Endothelial cell (in vitro differentiated cells): ENCODE measurements at places on chromosomes 6 and 20.

DNA sequence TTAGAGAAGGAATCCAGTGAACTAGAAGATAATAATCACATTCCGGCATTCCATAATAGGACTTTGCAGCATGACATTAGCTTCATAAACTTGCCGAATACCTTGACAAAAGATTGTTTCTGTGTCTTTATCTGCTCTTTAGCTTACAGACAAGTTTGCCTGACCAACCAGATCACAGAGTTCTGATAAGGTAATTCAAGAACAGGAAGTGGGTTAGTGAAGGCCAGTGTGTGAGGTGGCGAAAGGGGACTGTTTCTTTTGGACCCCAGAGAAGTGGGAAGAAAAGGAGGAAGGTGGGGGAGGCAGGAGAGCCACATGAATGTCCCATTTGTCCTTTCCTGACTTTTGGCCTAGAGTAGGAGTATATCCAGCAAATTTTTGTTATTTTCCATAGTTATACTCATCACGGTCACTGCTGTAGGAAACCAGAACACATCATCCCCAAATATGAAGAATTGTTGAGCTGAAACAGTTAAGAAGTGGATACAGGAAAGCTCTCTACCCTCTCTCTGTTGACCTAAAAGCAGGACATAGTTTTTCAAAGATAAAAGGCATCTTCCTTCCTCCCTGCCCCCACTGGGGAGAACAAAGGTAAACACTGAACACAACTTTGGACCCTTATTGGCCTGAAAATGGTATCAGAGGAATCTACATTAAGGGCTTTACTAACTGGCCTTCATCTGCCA lies 72.4 kb upstream of the TNFAIP3 start:
- DNase-seq, result no peak

DNA sequence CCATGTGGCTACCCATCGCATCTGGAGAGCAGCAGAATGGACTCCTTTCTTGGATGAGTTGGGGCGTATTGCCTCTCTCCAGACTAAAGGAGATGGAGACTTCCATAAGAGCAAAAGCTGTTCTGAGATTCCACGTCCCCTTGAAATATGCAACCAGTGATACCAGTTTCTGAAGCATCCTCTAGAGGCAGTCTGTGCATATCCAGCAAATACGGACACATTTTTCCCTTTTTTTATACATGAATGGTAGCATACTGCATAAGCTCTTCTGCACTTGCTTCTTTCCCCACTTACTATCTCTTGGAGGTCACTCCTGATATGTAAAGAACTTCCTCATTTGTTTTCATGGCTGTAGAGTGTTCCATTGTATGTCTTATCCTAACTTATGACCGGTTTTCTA lies 34.6 kb downstream of the TAF8 start:
- DNase-seq, result no peak

GRCh38 chr6:5093231-5094015 lies 8.3 kb downstream of the PPP1R3G start:
- no peak for DNase-seq

- no peak for DNase-seq
Measured at GRCh38 chr20:17622851-17623508, 53.1 kb downstream of the DSTN start.

DNA sequence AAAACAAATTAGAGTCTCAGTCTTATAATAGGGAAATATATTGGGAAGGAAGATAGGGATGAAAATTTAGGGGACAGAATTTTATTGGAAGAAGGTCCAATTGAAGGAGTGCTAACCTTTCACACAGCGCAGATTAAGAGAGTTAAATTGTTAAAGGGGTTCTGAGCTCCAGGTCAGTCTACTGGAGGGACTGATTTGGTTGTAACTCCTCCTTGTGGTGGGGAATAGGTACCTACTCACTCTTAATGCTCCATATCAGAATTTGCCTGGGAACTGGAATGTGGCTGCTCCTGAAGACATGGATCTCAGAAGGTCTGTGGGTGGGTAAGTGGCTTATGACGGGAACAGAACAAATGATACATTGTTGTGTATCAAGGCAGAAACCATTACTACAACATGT lies 143.5 kb downstream of the FLRT3 start:
- no peak for DNase-seq

GRCh38 chr20:1741309-1742048 lies 83.9 kb upstream of the SIRPG start:
- no peak for DNase-seq

GRCh38 chr20:3228750-3229032 lies 10.3 kb downstream of the SLC4A11 start:
- DNase-seq, result no peak

- no peak for DNase-seq
Measured at GRCh38 chr6:99080191-99080590, 132.4 kb upstream of the FBXL4 start.

DNA sequence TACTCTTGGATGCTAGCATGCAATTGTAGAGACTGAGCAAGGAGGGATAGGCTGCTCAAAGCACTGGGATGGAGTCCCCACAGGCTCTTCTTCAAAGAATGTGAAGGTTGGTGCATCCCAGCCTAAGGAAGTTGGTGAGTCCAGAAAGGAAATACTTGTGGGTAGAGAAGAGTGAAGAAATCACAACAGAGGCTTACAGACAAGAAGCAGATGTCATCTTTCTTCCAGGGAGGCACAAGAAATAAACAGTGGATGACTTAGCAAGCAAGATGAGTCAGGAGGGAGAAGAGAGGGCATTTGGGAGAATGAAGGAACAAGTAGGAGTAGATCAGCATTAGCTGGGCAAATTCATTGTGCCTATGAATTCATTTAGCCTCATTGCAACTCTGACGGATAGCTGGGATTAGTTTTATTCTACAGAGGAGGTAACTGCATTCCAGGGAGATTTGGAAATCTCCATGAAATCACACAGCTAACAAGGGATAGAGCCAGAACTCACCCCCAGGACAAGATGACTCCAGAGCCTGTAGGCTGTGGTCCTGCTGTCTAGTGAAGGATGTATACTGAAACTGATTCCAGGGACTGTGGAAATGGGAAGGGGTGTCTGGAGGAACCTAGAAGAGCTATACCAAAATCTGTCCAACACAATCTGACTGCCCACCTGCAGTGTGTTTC lies 125.8 kb upstream of the SPTLC3 start:
- DNase-seq, result no peak

DNA sequence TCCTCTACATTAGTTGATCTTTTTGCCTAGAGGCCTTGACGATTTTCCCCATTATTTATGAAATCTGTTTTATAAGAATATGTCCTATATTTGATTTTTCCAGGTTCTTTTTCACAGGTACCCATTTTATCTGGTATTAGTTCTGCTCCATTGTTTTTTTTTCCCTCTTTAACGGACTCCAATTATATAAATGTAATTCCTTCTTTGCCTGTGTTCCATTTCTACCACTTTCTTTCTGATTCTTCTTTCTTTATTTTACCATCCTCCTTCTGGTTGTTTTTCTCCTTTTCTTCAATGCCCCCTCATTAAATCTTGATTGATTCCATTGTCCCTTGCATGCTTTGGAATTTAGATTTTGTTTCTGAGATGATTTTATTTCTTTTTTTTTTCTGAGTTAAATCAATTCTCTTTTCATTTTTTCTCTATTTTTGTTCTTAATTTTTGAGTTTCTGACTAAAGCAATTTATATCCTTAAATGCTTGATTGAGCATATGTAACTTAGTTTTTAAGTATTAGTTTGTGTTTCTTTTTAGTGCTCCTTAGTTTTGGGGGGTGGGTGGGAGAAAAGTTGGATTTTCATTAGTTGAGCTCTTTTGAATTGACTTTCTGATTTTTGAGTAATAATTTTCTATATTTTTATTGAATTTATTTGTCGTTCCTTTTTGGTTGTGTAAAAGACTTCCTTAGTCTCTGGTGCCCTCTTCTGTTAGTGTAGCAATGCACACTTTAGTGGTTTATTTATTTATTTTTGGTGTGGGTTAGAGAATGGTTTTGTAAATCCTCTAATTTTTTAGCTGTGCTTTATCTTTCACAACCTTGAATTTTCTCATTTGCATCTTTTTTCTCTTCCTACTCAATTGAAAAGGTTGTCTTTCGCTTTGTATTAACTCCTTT lies 140.8 kb downstream of the FARS2 start:
- DNase-seq, result no peak

- peak; percentile 40 for DNase-seq
Measured at GRCh38 chr20:44187054-44187771, at the start of gene JPH2. TSS of gene JPH2 (minus strand) at chr20:44187188. CDS start at chr20:44186705, 483 bp downstream.

GRCh38 chr6:75481936-75482593 lies 11.5 kb downstream of the FILIP1 start:
- no peak for DNase-seq
